ENCODE measurements at places on chromosomes 6 and 20. TPM values are rescaled to one million over a fixed set of nuclear protein-coding genes. Genes with fewer than 3 reads are reported as not detected.

- DNase-seq = no peak
Observed at GRCh38 chr20:38256021-38256420, 4.5 kb downstream of the KIAA1755 start.

- DNase-seq = peak; percentile 30
Observed at GRCh38 chr20:24966317-24967012, 17.4 kb downstream of the CST7 start.

- DNase-seq = no peak
Observed at GRCh38 chr6:43276577-43277305, 21.3 kb upstream of the SLC22A7 start.

- DNase-seq = no peak
Observed at GRCh38 chr6:83883240-83883639, 23.8 kb downstream of the CYB5R4 start.

DNA sequence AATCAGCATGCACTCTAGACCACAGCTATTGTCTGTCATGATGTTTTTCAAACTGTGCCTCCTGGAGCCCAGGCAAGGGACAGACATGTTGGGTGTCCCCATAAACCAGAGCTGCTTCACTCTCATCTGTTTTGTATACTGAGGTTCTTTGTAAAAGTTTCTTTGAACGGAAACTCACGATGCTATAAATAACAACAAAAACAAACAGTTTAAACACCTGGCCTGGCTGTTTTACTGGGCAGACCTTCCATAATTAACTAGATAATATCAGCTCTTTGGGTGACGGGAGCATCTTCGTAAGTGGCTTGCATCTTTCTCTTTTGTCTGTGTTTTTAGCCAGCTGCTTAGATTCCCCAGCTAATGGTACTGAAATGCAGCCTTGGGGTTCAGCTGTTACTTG lies 190.3 kb downstream of the ZDHHC14 start:
- no peak for DNase-seq

DNA sequence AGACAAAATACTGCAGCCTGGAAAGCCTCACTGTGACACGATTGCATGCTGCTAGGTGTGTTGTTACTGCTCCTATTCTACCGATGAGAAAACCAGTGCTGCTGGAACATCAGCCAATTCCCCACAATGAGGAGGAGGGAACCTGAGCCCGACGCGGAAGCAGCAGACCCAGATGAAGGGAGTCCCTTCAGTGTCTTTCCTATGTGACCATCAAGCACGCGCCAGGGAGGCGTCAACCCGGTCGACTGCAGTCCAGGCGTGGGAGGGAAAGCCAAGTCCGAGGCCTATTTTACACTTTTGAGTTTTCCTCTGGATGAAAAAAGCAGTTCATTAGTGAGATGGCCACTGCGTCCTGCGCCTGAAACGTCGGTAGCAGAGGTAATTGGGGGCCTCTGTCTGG lies 63.3 kb downstream of the STK35 start:
- DNase-seq = no peak

GRCh38 chr20:9500121-9500520 lies 14.3 kb upstream of the LAMP5 start:
- no peak for DNase-seq

Gene PAX1
- total RNA-seq = not detected

Gene SNPH
- 21.0 TPM for total RNA-seq

Gene RCAN2
- total RNA-seq = 9.1 TPM

Gene GJA10
- total RNA-seq = not detected

Gene SIGLEC1
- 10.2 TPM for total RNA-seq

Gene COL9A3
- total RNA-seq = 20.8 TPM

Gene SEMG1
- not detected for total RNA-seq
